Cardiac muscle cell (in vitro differentiated cells and primary cell): ENCODE measurements at places on chromosomes 3 and 15. TPM values are rescaled to one million over a fixed set of nuclear protein-coding genes. Genes with fewer than 3 reads are reported as not detected.

GRCh38 chr3:172171396-172172075 lies 132.2 kb downstream of the FNDC3B start:
- H3K4me1 ChIP-seq, result peaks cover 29% of the 10 kb centered on the region
- no peaks in the 10 kb centered on the region for H3K27me3 ChIP-seq
- H3K27ac ChIP-seq, result no peak overlapping the region
- H3K36me3 ChIP-seq, result no peaks in the 10 kb centered on the region
- DNase-seq, result peak; percentile 52
- no peak overlapping the region for H3K4me3 ChIP-seq

DNA sequence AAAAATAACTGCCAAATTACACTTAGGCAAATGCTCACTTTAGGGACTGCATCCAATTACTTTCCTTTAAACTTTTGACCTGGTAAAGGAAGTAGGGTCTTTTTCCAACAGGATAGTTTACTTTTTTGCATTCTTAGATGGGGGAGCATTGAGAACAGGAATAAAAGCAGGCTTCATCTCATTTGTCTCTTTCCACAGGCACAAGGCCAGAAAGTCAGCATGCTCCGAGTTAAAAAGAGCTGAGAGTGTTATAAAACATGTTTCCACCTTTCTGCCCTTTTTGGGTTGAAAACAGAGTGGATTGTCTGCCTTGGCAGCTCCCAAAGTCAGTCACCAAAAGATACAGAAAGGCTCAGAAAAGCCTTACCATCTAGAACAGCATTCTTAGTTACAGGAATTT lies 404.9 kb upstream of the ALCAM start:
- no peak overlapping the region for H3K27ac ChIP-seq
- H3K27me3 ChIP-seq, result no peaks in the 10 kb centered on the region
- no peaks in the 10 kb centered on the region for H3K4me1 ChIP-seq
- no peaks in the 10 kb centered on the region for H3K36me3 ChIP-seq
- H3K4me3 ChIP-seq, result no peak overlapping the region
- no peak for DNase-seq

- no peak for DNase-seq
- H3K27ac ChIP-seq, result no peak overlapping the region
- no peaks in the 10 kb centered on the region for H3K36me3 ChIP-seq
- no peak overlapping the region for H3K4me3 ChIP-seq
Observed at GRCh38 chr3:15808679-15809310, 11.0 kb upstream of the ANKRD28 start.

DNA sequence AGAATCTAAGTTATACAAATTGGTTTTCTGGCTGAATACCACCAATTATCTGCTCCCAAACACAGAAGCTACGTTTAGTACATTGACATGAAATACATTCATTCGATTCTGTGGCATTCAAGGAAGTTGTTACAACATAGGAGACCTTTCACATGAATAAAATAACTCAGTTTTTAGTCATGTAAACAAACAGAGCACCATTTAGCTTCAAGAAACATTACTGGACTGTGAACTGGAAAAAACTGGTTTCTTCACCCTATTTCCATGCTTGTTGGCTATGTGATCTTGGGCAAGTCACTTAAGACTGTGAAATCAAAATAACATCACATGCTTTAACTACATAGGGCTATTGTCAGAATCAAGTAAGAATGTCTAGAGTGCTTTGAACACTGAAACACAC lies 46.2 kb downstream of the NRG4 start:
- H3K36me3 ChIP-seq, result no peaks in the 10 kb centered on the region
- no peak overlapping the region for H3K4me3 ChIP-seq
- no peaks in the 10 kb centered on the region for H3K4me1 ChIP-seq
- DNase-seq, result no peak
- no peaks in the 10 kb centered on the region for H3K27me3 ChIP-seq

GRCh38 chr15:57356636-57357035 lies 19.7 kb upstream of the CGNL1 start:
- peak; percentile 62 for DNase-seq
- H3K4me1 ChIP-seq, result peaks cover 19% of the 10 kb centered on the region
- H3K4me3 ChIP-seq, result no peak overlapping the region
- peak overlapping the region; percentile 89 for H3K27ac ChIP-seq
- H3K27me3 ChIP-seq, result no peaks in the 10 kb centered on the region
- no peaks in the 10 kb centered on the region for H3K36me3 ChIP-seq

DNA sequence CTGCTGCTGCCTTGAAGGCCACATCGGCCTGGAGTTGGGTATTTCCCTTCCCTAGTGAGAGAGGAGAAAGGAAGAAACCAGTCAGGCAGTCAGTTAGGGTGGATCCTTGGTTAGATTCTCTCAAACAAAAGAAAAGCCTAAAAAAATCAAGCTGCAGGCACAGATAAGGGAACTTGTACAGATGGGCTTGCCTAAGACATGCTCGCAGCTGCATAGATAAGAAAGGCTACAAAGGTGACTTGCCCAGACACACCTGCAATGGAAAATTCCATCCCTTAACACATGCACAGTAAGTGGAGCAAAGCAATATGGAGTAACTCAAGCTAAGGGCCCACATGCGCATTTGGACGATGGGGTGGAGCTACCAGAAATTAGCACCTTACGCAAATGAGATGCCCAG lies 199.7 kb upstream of the ARPP21 start:
- no peak overlapping the region for H3K4me3 ChIP-seq
- H3K27ac ChIP-seq, result no peak overlapping the region
- DNase-seq, result no peak
- H3K4me1 ChIP-seq, result no peaks in the 10 kb centered on the region

DNA sequence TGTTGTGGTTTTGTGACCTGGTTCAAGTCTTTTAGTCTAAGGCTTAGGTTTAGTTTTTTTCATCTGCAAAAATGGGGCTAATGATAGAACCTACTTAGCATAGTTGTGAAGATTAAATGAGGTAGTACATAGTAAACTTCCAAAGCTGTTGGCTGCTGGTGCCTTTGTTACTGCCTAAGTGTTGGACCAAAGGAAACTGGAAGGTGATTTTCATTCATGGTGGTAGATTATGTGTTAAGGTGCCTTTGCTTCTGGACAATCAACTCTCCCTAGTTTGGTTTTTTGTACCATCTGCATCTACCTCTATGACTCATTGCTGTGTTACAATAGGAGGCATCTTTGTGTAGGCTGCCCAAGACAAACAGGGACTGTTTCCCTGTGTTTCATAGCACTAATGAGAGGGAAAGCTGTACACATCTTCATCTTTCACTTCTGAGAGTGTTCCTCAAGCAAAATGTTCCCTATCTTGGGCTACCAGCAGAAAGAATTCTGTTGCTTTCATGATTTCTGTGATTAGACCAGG lies 3.2 kb downstream of the MAP2K1 start:
- no peak overlapping the region for H3K27ac ChIP-seq
- no peaks in the 10 kb centered on the region for H3K36me3 ChIP-seq
- H3K4me3 ChIP-seq, result no peak overlapping the region
- H3K27me3 ChIP-seq, result no peaks in the 10 kb centered on the region

DNA sequence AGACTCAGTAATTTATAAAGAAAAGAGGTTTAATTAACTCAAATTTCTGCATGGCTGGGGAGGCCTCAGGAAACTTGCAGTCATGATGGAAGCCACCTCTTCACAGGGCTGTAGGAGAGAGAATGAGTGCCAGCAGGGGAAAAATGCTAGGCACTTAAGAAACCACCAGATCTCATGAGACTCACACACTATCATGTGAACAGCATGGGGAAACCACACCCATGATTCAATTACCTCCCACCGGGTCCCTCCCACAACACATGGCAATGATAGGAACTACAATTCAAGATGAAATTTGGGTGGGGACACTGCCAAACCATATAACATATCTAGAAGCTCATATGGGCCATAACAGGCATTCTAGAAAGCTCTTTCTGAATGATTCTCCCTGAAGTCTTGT lies 190.3 kb downstream of the WNT5A start:
- no peaks in the 10 kb centered on the region for H3K36me3 ChIP-seq
- no peaks in the 10 kb centered on the region for H3K27me3 ChIP-seq
- no peak overlapping the region for H3K27ac ChIP-seq
- H3K4me1 ChIP-seq, result no peaks in the 10 kb centered on the region
- DNase-seq, result no peak

DNA sequence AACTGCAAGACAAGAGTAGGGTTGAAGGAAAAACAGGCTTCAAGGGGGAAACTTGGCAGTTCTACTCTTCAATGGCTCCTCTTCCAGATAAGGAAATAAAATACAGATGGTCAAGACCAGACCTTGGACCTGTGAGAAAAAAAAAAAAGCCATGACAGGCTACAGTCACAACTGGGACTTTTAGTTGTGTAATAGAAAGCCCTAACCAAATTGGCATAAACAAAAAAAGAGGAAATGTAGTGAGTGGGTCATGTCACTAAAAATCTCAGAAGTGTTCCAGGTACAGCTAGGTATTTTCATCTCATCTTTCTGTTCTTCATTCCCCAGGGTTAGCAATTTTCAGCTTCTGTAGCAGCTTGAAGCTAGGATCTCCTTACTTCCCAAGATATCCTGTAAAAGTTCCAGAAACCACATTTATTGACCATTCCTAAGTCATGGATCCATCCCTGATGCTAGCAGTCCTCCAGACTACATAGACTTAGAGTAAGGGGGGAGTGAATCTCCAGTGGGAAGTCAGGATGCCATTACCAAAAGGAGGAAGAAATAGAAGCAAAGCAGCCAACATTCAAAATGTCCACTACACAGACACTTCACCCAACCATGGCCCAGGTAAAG lies 61.0 kb upstream of the CSTA start:
- no peak for DNase-seq
- H3K4me3 ChIP-seq, result no peak overlapping the region
- no peaks in the 10 kb centered on the region for H3K4me1 ChIP-seq
- H3K27me3 ChIP-seq, result no peaks in the 10 kb centered on the region

- peak overlapping the region; percentile 2 for H3K27ac ChIP-seq
- DNase-seq, result peak; percentile 12
- peaks cover 3% of the 10 kb centered on the region for H3K27me3 ChIP-seq
- no peaks in the 10 kb centered on the region for H3K36me3 ChIP-seq
- peaks cover 8% of the 10 kb centered on the region for H3K4me1 ChIP-seq
Observed at GRCh38 chr3:45381168-45381852, 7.1 kb upstream of the LARS2 start.

GRCh38 chr15:84761607-84762131 lies 13.3 kb downstream of the ZNF592 start:
- DNase-seq, result no peak
- H3K27me3 ChIP-seq, result no peaks in the 10 kb centered on the region
- H3K27ac ChIP-seq, result no peak overlapping the region

- H3K27me3 ChIP-seq, result no peaks in the 10 kb centered on the region
- H3K36me3 ChIP-seq, result peaks cover 8% of the 10 kb centered on the region
- peaks cover 17% of the 10 kb centered on the region for H3K4me1 ChIP-seq
- no peak for DNase-seq
Observed at GRCh38 chr3:50609763-50610085, 1.9 kb downstream of the CISH start.

DNA sequence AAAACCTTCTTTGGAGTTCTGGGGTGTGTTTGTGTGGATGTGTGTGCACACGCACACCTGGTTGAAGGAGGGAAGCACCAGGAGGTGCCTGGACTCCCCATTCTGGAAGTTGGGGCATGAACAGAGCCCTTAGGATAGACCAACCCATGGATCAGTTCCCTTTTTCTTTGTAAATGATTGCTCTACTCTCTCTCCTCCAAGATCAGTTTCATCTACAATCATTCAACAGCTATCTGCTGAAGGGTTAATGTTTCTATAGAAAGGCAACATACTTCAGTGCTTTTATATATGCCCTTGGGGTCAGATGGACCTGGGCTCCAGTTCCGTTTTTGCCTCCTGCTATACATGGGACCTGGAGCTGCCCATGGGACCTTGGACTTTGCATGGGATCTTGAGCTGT lies 352.1 kb upstream of the CFAP20DC start:
- no peak overlapping the region for H3K27ac ChIP-seq
- H3K4me1 ChIP-seq, result no peaks in the 10 kb centered on the region
- no peaks in the 10 kb centered on the region for H3K36me3 ChIP-seq
- H3K4me3 ChIP-seq, result no peak overlapping the region

DNA sequence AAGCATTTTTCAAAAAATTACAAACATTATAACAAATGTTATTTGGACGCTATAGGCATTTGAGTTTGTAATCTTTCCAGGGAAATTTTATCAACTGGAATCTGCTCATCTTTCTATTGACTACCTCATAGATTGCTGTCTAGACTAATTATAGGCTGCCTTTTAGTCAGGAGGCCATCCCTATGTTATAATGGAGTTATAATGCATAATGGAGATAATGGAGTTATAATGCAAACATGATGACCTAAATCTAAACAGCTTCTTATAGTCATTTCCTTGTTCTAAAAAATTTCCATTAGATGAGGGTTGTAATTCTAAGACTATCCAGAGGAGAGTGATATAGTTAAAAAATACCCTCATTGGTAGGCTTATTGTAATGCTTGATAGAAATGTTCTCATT lies 226.4 kb downstream of the SI start:
- DNase-seq, result no peak
- no peaks in the 10 kb centered on the region for H3K27me3 ChIP-seq
- no peak overlapping the region for H3K27ac ChIP-seq
- no peaks in the 10 kb centered on the region for H3K36me3 ChIP-seq
- H3K4me1 ChIP-seq, result no peaks in the 10 kb centered on the region

DNA sequence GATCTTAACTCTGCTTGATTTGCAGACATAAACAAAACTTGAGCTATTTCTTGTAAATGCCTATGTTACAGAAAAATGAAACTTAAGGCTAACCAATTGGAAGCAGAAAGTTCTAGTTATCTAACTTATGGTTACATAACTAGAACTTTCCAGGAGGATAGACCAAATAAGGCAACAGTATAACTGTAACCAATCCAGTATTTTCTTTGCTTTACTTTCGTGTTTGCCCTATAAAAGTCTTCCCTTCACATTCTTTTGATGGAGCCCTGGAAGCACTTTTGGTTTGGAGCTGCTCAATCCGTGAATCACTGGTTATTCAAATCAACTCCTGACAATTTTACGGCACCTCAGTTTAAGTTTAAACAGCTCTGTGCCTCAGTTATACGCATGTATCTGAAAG lies 164.6 kb downstream of the SUCLG2 start:
- DNase-seq, result no peak
- H3K4me3 ChIP-seq, result no peak overlapping the region
- H3K27ac ChIP-seq, result peak overlapping the region; percentile 6
- peaks cover 20% of the 10 kb centered on the region for H3K4me1 ChIP-seq
- H3K36me3 ChIP-seq, result no peaks in the 10 kb centered on the region
- H3K27me3 ChIP-seq, result no peaks in the 10 kb centered on the region

GRCh38 chr3:153762411-153763235 lies 358.6 kb upstream of the ARHGEF26 start:
- no peaks in the 10 kb centered on the region for H3K27me3 ChIP-seq
- H3K4me1 ChIP-seq, result no peaks in the 10 kb centered on the region
- H3K36me3 ChIP-seq, result no peaks in the 10 kb centered on the region
- no peak overlapping the region for H3K4me3 ChIP-seq
- DNase-seq, result no peak

UTS2B gene
- 0.32 TPM in 1 of 2 replicates, not detected in the other for total RNA-seq

FBXO40 gene
- total RNA-seq, result 7.3 and 18.0 TPM in 2 replicates

PFKFB4 gene
- 64.9 and 94.4 TPM in 2 replicates for total RNA-seq

SLC35G2 gene
- 0.27 and 0.78 TPM in 2 replicates for total RNA-seq

LTK gene
- total RNA-seq, result 2.6 and 3.7 TPM in 2 replicates

GATA2 gene
- 17.7 and 18.3 TPM in 2 replicates for total RNA-seq

PIF1 gene
- total RNA-seq, result 3.5 and 70.9 TPM in 2 replicates

SLC22A14 gene
- 0.07 and 0.12 TPM in 2 replicates for total RNA-seq

LRRC31 gene
- not detected in 2 replicates for total RNA-seq

GASK1A gene
- total RNA-seq, result 0.78 and 0.80 TPM in 2 replicates

TUSC7 gene
- total RNA-seq, result not detected in 2 replicates

HYKK gene
- total RNA-seq, result 6.1 and 9.2 TPM in 2 replicates

RASGRP1 gene
- total RNA-seq, result 2.6 and 4.5 TPM in 2 replicates

SH2D7 gene
- not detected in 2 replicates for total RNA-seq

BRK1 gene
- total RNA-seq, result 83.0 and 138 TPM in 2 replicates

XYLB gene
- total RNA-seq, result 0.36 and 1.3 TPM in 2 replicates
